ENCODE measurements at places on chromosomes 2 and 18. TPM values are rescaled to one million over a fixed set of nuclear protein-coding genes. Genes with fewer than 3 reads are reported as not detected.

DNA sequence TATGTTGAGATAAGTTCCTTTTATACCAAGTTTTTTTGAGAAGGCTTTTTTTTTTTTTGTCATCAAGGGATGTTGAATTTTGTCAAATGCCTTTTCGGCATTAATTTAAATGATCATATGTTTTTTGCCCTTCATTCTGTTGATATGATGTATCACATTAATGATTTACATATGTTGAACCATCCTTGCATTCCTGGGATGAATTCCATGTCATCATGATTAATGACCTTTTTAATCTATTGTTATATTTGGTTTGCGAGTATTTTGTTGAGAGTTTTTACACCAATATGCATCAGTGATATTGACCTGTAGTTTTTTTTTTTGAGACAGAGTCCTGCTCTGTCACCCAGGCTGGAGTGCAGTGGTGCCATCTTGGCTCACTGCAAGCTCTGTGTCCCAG is 585.7 kb upstream of the FANCL start:
- DNase-seq: no peak

Gene LYG1
- total RNA-seq: 0.50 TPM

DNA sequence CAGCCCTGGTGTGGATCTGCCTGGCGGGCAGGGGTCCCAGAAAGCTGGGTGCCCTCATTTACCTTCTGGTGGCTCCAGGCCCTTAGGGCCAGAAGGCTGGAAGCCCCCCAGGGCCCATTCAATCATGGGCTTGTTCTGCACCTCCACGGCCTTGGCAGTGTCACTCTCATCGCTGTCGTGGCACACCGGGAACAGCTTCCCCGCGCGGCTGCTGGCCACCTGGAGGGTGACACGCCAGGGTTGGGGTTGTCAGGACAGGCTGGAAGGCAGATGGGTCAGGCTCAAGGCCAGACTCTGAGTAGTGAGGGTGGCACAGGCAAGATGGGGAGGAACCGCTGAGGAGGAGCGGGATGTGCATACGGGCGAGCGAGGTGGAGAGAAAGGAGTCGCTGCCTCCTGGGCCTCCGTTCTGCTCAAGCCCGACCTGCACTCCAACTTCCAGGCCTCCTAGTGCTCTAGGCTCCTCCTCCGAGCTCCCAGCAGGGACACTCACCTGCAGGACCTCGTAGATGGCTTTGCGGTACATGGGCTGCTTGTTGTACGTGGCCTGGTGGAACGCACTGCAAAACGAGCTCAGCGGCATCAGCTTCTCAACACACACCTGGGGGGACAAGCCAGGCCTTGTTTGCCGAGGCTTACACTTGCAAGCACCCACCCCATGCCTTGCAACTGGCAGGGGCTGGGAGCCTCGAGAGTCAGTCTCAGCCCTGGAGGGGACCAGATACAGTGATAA is 78.3 kb upstream of the POMC start:
- no peak for DNase-seq

Gene SCYGR3
- total RNA-seq: not detected

Gene NYAP2
- not detected for total RNA-seq

- DNase-seq: no peak
Observed at GRCh38 chr2:70808983-70809958, 11.1 kb downstream of the CLEC4F start.
